H9 (cell line): ENCODE measurements at places on chromosomes 11 and 22. TPM values are rescaled to one million over a fixed set of nuclear protein-coding genes. Genes with fewer than 3 reads are reported as not detected.

GRCh38 chr11:31959716-31960115 lies 131.2 kb upstream of the RCN1 start:
- DNase-seq = no peak
- H3K36me3 ChIP-seq = no peaks in the 10 kb centered on the region
- H3K27me3 ChIP-seq = no peaks in the 10 kb centered on the region; the same call in 1 of the 2 replicates
- no peaks in the 10 kb centered on the region for H3K4me1 ChIP-seq
- H3K27ac ChIP-seq = no peak overlapping the region

Gene OR8B3
- total RNA-seq = not detected in 2 replicates

Gene LMO1
- total RNA-seq = 0.39 and 0.50 TPM in 2 replicates

DNA sequence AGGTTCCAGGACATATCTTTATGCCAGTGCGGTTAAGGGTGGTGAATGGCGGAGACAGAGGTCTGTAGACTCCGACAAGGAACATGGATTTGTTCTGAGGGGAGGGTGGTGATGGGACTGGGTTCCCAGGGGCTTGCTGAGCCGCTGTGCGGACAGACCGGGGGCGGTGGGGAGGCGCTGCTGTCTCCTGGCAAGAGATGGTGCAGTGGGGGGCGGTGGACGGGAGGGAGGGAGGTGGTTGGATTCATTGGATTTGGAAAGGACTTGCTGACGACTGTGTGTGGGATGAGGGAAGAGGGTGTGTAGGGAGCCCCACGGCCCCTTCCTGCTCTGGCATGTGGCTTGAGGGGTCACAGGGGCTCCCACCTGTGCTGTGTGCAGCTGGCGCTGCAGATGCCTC lies 43.2 kb downstream of the FLRT1 start:
- no peaks in the 10 kb centered on the region for H3K4me1 ChIP-seq
- no peak for DNase-seq
- no peak overlapping the region for H3K27ac ChIP-seq
- no peak overlapping the region for H3K4me3 ChIP-seq
- no peaks in the 10 kb centered on the region for H3K36me3 ChIP-seq

Gene CCDC83
- total RNA-seq = not detected in 2 replicates

DNA sequence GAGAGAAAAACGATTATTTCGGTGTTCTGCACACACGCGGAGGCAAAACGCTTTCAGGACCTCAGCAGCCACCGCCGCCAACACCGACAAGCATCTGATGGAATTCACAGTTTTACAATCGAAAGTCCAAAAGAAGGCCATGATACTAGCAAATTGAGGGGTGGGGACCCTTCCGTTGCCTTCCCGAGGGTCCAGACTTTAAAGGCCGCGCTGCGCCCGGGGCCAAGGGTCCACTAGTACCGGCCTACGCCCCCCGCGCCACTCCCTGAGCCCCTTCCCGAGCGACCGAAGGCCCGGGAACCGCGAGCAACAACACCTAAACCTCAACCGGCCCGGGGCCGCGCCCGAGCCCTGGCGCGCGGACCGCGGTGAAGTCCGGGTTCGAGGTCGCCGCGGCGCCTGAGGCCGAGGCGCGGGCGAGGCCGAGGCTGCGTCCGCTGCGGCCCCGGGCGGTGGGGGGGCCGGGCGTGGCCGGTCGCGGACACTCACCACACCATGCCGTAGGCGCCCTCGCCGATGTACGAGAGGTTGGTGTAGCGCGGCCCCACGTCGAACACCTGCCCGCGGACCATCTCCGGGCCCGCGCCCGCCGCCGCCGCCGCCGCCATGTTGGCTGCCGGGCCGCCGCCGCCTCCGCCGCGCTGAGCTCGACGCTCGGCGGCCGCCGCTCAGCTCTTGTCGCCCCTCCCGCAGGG lies 465 bp downstream of the MAPK1 start:
- peaks cover 3% of the 10 kb centered on the region; the same call in 1 of the 2 replicates for H3K4me1 ChIP-seq
- no peak overlapping the region for H3K27ac ChIP-seq
- peak overlapping the region; percentile 97 for H3K4me3 ChIP-seq
- no peaks in the 10 kb centered on the region for H3K27me3 ChIP-seq
- H3K36me3 ChIP-seq = no peaks in the 10 kb centered on the region; the same call in 2 of the 3 replicates

GRCh38 chr22:45781459-45781858 lies 109.8 kb downstream of the ATXN10 start:
- H3K4me3 ChIP-seq = no peak overlapping the region
- H3K4me1 ChIP-seq = no peaks in the 10 kb centered on the region
- DNase-seq = no peak
- no peak overlapping the region for H3K27ac ChIP-seq

DNA sequence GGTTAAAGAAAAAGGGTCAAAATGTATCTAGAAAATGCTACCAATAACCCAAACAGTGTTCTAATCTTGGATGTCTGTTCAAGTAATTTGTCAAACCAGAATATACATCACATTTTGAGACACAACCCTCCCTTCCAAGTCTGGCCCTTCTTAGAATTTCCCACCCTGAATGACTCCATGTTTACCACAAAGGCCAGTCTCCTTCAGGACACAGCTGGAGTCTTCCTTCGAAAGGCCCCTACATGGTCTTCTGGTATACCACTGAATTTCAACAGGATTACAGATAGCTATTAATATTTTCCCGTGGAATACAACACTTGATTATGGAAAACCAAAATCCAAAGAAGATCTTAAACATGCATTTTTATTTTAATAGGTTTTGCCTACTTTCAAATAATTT lies 10.2 kb downstream of the CCDC34 start:
- H3K36me3 ChIP-seq = peaks cover 20% of the 10 kb centered on the region
- H3K27ac ChIP-seq = no peak overlapping the region
- H3K27me3 ChIP-seq = no peaks in the 10 kb centered on the region

GRCh38 chr11:32304521-32304920 lies 130.8 kb downstream of the WT1 start:
- no peaks in the 10 kb centered on the region for H3K4me1 ChIP-seq
- H3K4me3 ChIP-seq = no peak overlapping the region
- no peak overlapping the region for H3K27ac ChIP-seq
- no peaks in the 10 kb centered on the region for H3K27me3 ChIP-seq

GRCh38 chr11:121318848-121319834 lies 26.6 kb downstream of the SC5D start:
- no peaks in the 10 kb centered on the region for H3K27me3 ChIP-seq
- H3K4me1 ChIP-seq = no peaks in the 10 kb centered on the region
- no peak overlapping the region for H3K27ac ChIP-seq
- H3K36me3 ChIP-seq = no peaks in the 10 kb centered on the region
- H3K4me3 ChIP-seq = no peak overlapping the region
- no peak for DNase-seq

- H3K36me3 ChIP-seq = peaks cover 22% of the 10 kb centered on the region
- no peak overlapping the region for H3K4me3 ChIP-seq
- H3K27me3 ChIP-seq = no peaks in the 10 kb centered on the region
- H3K4me1 ChIP-seq = peaks cover 5% of the 10 kb centered on the region; the same call in 1 of the 2 replicates
- H3K27ac ChIP-seq = no peak overlapping the region
- DNase-seq = no peak
Observed at GRCh38 chr11:116928102-116928777, 90.8 kb upstream of the APOA1 start.

Gene SCN2B
- not detected in 2 replicates for total RNA-seq

- H3K27me3 ChIP-seq = no peaks in the 10 kb centered on the region
- H3K36me3 ChIP-seq = peaks cover 36% of the 10 kb centered on the region
- no peak overlapping the region for H3K27ac ChIP-seq
- H3K4me1 ChIP-seq = no peaks in the 10 kb centered on the region; the same call in 1 of the 2 replicates
- no peak for DNase-seq
Observed at GRCh38 chr11:61392981-61393595, 701 bp downstream of the TMEM216 start.

Gene TH
- total RNA-seq = not detected in 2 replicates

Gene UNC93B1
- 21.7 and 23.3 TPM in 2 replicates for total RNA-seq

GRCh38 chr11:119991669-119992068 lies 146.2 kb downstream of the TRIM29 start:
- DNase-seq = no peak
- no peak overlapping the region for H3K4me3 ChIP-seq
- no peak overlapping the region for H3K27ac ChIP-seq
- no peaks in the 10 kb centered on the region for H3K27me3 ChIP-seq

- no peak overlapping the region for H3K27ac ChIP-seq
- no peaks in the 10 kb centered on the region for H3K27me3 ChIP-seq
- no peaks in the 10 kb centered on the region for H3K36me3 ChIP-seq
- DNase-seq = no peak
- H3K4me1 ChIP-seq = no peaks in the 10 kb centered on the region
Observed at GRCh38 chr11:15106201-15106965, 8.3 kb upstream of the INSC start.

DNA sequence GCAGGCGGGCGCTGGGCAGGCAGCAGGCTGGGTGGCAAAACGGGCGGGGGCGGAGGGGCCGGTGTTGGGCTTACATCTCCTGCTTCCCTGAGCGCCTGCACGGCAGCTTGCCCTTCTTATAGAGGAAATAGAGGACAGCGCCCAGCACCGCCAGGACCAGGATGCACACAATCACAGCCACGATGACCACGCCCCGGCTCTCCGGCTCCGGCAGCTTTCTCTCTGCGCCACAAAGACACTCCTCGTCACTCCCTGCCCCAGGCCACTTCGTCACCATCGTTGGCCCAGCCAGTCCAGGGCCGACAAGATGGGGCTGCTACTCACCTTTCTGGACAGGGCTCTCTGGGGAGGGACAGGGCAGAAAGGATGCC lies 6.3 kb downstream of the MCAM start:
- no peak overlapping the region for H3K27ac ChIP-seq
- H3K4me3 ChIP-seq = no peak overlapping the region
- peaks cover 2% of the 10 kb centered on the region; the same call in 1 of the 2 replicates for H3K27me3 ChIP-seq
- no peaks in the 10 kb centered on the region for H3K4me1 ChIP-seq

Gene DCHS1
- total RNA-seq = 12.2 and 12.5 TPM in 2 replicates

GRCh38 chr11:57458060-57458409 lies 2.3 kb upstream of the RTN4RL2 start:
- DNase-seq = peak; percentile 70
- H3K4me3 ChIP-seq = peak overlapping the region; percentile 87
- peaks cover 10% of the 10 kb centered on the region; the same call in 1 of the 2 replicates for H3K27me3 ChIP-seq
- H3K36me3 ChIP-seq = no peaks in the 10 kb centered on the region

Gene GALR3
- 0.31 and 0.59 TPM in 2 replicates for total RNA-seq

DNA sequence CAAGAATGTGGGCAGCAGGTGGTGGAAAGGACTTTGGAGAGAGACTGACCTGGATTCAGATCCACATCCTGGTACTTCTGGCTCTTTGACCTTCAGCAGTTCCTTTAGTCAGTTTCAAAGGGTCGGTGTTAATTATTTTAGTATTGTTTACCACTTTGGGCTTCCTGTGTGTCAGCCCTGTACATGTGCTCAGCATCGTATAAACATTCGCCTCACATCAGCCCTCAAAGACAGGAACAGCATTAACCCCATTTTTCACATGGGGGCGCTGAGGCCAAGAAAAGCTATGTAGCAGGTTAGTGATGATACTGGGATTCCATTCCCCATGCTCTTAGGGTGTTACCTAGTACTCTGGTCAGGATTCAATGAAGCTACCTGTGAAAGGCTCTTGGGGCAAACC lies 72.1 kb upstream of the YWHAH start:
- H3K4me1 ChIP-seq = peaks cover 5% of the 10 kb centered on the region; the same call in 1 of the 2 replicates
- H3K27ac ChIP-seq = no peak overlapping the region

Gene MS4A3
- total RNA-seq = not detected in 2 replicates

GRCh38 chr11:65419772-65420481 lies 2.7 kb upstream of the NEAT1 start:
- no peaks in the 10 kb centered on the region for H3K36me3 ChIP-seq
- no peaks in the 10 kb centered on the region for H3K27me3 ChIP-seq
- H3K4me3 ChIP-seq = peak overlapping the region; percentile 48; the same call in 1 of the 3 replicates
- DNase-seq = peak; percentile 80
- peak overlapping the region; percentile 71 for H3K27ac ChIP-seq
- H3K4me1 ChIP-seq = peaks cover 18% of the 10 kb centered on the region

- no peak overlapping the region for H3K27ac ChIP-seq
- no peak for DNase-seq
- H3K36me3 ChIP-seq = peaks cover 4% of the 10 kb centered on the region; the same call in 1 of the 2 replicates
- H3K4me3 ChIP-seq = no peak overlapping the region
Observed at GRCh38 chr11:102244681-102245409, 72.4 kb upstream of the BIRC3 start.

Gene RTN4RL2
- 7.0 and 7.1 TPM in 2 replicates for total RNA-seq

DNA sequence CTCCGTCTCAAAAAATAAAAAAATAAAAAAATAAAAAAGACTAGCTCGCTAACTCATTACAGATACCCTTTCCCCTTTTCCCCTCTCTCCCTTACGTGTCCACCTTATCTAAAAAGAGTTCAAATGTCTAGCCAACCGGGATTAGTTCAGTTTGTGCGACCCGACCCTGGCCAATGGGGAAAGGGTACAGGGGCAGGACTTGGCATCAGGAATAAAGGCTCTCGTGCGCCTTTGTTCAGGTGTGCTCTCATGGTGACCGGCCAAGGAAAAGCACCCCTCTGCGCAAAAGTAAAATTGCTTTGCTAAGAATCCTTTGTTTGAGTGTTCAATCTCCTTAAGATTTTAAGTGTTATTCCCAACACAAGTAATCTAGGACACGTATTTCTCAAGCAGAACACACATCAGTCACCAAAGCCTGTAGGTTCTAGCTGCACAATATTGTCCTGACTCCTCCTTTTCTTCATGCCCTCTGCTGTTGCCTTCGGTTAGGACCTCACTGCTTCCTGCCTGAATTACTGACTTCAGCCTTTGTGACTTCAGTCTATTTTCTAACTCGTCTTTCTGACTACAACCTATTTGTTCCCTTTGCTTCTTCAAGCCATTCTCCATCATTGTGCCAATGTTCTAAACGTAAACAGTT lies 20.7 kb upstream of the CECR2 start:
- no peak overlapping the region for H3K4me3 ChIP-seq
- no peaks in the 10 kb centered on the region; the same call in 1 of the 2 replicates for H3K36me3 ChIP-seq
- no peak overlapping the region for H3K27ac ChIP-seq
- H3K27me3 ChIP-seq = no peaks in the 10 kb centered on the region
- no peaks in the 10 kb centered on the region for H3K4me1 ChIP-seq
- no peak for DNase-seq

- H3K27ac ChIP-seq = no peak overlapping the region
- no peaks in the 10 kb centered on the region for H3K27me3 ChIP-seq
- no peak for DNase-seq
- H3K4me3 ChIP-seq = no peak overlapping the region
Observed at GRCh38 chr11:61837411-61838005, 9.4 kb downstream of the FADS2 start.

DNA sequence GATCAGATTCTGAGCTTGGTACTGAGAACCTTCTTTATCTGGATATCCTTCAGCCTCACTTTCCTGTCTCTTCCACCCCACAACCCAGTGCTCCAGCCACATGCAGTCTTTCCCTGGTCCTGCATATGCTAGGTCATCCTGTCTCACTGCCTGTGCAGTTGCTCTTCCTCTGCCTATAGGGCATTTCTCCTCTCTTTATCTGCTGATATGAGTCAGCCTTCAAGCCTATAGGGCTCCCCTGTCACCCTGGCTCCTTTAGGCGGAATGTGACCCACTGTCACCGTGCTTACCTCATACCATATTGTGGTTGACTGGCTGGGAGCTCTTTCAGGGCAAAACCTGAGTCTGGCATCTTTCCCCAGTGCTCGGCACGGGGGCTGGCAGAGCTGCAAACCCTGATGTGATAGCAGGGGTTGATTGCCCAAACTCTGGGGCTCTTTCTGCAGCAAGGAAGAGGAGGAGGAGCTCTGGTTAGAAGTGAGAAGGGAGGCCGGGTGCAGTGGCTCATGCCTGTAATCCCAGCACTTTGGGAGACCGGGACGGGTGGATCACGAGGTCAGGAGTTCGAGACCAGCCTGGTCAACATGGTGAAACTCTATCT lies 26.3 kb downstream of the MEI1 start:
- H3K27ac ChIP-seq = no peak overlapping the region
- H3K4me3 ChIP-seq = no peak overlapping the region
- DNase-seq = no peak
- no peaks in the 10 kb centered on the region for H3K27me3 ChIP-seq

GRCh38 chr22:44192098-44192815 lies 11.5 kb downstream of the PARVG start:
- no peaks in the 10 kb centered on the region for H3K36me3 ChIP-seq
- peak; percentile 89 for DNase-seq
- no peaks in the 10 kb centered on the region for H3K4me1 ChIP-seq
- no peaks in the 10 kb centered on the region for H3K27me3 ChIP-seq
